CD4-positive, alpha-beta memory T cell (primary cell): ENCODE measurements at places on chromosomes 16 and 17. TPM values are rescaled to one million over a fixed set of nuclear protein-coding genes. Genes with fewer than 3 reads are reported as not detected.

DNA sequence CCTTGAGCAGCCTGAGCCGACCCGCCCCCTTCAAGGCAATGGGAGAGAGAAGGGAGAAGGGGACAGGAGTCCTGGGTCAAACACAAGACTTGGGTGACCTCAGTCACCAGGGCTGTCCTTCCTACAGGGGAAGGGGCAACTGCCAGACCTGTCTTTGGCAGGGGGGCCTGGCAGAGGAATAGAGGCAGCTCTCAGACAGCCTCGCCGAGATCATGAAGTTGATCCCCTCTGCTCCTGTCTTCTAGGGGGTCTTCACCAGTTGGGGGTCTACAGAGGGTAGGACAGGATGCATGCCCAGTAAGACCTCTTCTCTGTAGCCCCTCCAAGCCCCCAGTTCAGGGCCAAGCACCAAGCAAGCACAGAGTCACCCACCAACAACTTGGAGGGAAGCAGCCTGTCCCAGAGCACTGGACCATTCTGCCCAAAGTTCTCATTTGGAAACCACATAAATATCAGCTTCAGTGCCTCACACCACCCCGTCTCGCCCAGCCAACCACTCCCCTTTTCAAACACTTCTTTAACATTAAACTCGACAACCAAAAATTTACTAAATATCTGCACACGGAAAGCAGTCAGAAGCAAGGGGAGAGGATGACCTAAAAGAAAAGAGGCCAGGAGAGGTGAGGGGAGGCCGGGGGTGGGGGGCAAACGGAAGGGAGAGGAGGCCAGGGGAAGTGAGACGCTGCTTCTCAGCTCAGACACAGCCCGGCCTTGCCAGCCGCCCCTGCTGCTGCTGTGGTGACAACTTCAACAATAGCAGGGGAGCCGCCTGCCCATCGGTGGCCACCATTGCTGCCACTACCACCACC, 7.7 kb downstream of the DOK4 start:
- DNase-seq, result no peak

GRCh38 chr17:27657620-27658019, 26.6 kb downstream of the LGALS9 start:
- no peak for DNase-seq

DNA sequence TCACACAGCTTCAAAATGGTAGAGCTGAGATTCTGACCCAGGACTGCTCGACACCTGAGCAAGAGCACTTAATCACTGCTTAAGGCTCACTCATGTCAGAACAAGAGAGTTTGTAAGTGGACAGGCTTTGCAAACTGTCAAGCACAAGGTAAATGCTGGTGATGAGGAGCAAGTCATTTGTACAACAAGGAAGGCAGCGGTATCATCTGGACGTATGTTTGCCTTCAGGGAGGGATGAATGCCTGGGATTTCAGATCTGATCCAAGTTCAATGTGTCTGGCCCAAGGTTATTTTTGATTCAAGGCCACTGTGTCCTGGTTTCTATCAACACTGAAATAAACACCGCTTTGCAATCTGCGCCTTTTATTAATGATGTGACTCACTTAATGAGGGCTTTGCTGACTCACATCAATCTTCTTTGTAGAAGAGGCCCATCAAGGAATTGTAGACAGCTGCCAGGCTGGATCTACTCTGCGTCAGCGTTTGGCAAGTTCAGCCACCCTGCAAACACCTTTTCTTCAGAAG, 174.4 kb upstream of the HS3ST3A1 start:
- no peak for DNase-seq

DNA sequence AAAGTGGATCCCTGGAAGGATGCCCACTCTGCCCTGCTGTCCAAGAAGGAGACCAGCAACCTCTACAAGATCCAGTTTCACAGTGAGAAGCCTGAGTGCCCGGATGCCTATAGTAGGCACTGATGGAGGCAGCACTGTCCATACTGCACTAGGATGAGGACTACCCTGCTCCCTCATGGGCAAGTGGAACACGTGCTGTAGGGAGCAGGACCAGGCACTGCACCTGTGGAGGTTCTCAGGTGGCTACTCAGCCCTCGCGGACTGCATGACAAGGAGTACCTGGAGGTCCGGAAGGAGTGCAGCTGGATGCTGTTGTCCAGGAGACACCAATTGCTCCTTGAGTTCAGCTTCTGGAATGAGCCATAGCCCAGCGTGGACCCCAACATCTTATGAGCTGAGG, 146.1 kb upstream of the NLRP1 start:
- DNase-seq, result no peak

DNA sequence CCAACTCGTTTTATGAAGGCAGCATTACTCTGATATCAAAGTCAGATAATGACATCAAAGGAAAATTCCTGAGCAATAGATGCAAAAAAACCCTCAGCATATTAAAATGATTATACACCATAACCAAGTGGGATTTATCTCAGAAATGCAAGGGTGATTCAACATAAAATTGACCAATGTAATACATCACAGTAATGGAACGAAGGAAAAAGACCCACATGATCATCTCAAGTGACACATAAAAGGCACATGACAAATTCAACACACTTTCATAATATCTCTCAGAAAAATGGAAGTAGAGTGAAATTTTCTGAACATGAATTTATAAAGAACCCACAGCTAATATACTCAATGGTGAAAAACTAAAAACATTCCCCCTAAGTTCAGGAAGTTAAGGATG, 118.8 kb downstream of the ITFG1 start:
- no peak for DNase-seq

PNMT gene
- total RNA-seq, result 0.55 TPM

TUBG2 gene
- total RNA-seq, result 19.1 TPM

HOXB4 gene
- total RNA-seq, result 3.1 TPM

RILP gene
- total RNA-seq, result 2.0 TPM

ABCA8 gene
- total RNA-seq, result not detected

FBXO39 gene
- 0.25 TPM for total RNA-seq
